Endothelial cell of umbilical vein (primary cell): ENCODE measurements at places on chromosomes 2 and 18. TPM values are rescaled to one million over a fixed set of nuclear protein-coding genes. Genes with fewer than 3 reads are reported as not detected.

The ASTL gene
- not detected in 2 replicates for total RNA-seq

The IL36A gene
- not detected in 2 replicates for total RNA-seq

The ICOS gene
- not detected in 2 replicates for total RNA-seq

The ANKRD29 gene
- 1.2 and 2.6 TPM in 2 replicates for total RNA-seq

The TMEFF2 gene
- 0.12 and 0.20 TPM in 2 replicates for total RNA-seq

The IL36RN gene
- not detected in 2 replicates for total RNA-seq

The XIRP2 gene
- 0.18 and 0.66 TPM in 2 replicates for total RNA-seq

DNA sequence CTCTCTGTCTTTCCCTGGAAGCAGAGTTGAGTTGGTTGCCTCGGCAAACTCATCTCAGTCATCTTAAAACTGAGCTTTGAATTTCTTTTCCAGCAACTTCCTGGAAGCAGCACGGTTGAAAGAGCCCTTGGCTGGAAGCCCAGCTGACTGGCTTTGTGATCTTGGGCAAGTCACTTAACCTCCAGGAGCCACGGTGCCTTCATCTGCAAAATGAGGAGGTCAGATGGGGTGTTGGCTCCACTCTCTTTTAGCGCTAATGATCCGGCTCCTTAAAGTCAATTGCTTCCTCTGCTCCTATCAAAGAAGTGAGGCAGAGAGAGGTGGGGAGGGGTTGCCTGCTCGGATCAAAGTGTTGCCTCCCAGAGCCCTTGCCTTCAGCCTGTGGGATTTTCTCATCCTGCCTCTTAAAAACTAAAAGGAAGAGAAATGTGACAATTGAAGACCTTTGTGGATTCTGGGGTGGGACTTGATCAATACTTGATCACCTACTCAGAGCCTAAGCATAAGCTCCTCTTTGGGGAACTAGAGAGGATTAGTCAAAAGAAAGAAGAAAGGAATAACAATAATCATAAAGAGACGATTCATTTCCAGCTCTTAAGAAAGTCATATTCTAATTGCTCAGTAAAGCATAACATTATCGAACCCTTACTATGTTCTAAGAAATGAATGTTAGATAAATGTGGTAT is 86.6 kb downstream of the MYCN start:
- DNase-seq, result no peak

GRCh38 chr2:63789338-63790020 is 52.2 kb upstream of the UGP2 start:
- no peak for DNase-seq

- peak; percentile 25 for DNase-seq
These were observed 32.3 kb downstream of the MAP3K2 start for GRCh38 chr2:127355407-127356008.

GRCh38 chr2:45267062-45267792 is 258.0 kb upstream of the SIX2 start:
- no peak for DNase-seq

GRCh38 chr2:86225581-86225980 is 26.3 kb downstream of the MRPL35 start:
- peak; percentile 76 for DNase-seq

DNA sequence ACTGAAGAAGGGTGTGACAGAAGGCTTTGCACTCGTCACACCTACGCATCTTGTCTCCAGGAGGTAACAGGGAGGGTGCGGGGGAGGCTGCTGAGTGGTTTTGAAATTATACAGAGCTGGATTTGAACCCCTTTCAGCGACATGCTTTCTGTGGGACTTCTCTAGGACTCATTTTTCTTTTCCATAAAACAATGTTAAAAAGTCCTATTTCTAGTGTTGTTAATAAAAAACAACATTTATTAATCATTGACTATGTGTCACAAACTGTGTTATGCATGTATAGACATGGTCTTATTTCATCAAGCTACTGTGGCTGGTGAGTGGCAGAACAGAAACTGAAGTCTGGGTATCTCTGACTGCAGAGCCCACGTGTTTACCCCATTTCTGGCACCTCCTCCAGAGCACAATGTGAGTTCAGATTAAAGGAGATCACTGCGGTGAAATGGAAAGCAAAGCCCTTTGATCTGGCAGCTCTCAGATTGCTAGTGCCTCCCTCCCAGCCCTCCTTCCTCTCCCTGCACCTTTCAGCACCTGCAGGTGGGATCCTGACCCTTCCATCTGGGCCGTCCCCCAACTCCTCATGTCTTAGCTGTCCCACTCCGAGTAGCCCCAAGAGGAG is 315.5 kb upstream of the MYT1L start:
- no peak for DNase-seq

DNA sequence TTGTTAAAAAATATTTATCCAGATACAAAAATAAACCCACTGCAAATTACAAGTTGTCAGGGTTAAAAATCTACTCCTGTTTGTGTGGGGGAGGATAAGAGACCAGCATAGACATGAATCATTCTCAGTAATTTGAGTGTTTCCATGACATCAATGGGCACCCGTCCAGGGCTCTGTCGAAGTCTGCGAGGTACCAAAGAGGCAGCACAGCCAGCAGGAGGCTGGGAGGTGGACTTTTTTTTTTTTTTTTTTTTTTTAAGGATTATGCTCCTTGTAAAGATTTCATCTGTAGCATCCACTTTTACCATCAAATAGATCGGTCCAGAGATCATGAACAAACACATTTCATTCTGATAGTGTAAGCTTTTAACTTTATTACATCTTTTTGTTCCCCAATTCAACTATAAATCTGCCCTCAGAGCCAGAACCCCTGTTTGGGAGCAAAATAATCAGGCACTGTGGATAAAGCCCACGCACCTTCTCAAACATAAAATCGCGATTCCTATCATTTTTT is 182.0 kb downstream of the TCF4 start:
- peak; percentile 97 for DNase-seq

- no peak for DNase-seq
These were observed 29.7 kb downstream of the MAP3K2 start for GRCh38 chr2:127358044-127358443.

DNA sequence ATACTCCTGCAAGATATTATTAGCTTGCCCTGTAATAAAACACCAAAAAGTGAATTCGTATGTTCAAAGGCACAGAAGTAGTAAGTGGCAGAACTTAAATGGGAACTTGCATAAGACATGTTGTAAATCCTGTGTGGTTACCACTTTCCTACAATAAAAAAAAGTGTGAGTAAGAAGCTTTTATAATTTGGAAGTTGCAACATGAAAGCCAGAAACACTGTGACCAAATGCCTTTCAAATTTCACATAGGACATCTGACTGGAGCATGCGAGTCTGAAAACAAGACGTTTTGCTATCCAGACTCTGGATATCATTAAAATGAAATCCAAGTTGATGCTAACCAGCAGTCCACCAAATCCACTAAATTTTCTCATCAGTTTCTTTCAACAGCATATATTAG is 886.2 kb upstream of the NRXN1 start:
- DNase-seq, result no peak

DNA sequence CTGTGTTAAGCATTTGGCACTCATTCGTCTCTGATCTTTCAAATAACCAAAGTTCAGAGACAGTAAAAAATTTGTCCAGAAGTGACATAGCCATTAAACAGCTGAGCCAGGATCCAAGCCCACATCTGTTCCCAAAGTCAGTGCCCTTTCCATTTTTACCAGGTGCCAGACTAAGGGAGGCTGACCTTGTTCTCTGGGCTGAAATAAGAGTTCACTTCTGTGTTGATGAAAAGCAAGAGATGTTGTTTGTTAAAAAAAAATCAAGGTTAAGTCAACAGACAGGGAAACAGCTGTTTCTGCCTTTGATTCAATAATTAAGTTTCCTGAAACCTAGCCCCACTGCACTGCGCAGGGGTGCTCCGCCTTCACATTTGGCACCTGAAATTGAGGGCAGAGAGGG is 117.1 kb downstream of the PRKRA start:
- peak; percentile 31 for DNase-seq

DNA sequence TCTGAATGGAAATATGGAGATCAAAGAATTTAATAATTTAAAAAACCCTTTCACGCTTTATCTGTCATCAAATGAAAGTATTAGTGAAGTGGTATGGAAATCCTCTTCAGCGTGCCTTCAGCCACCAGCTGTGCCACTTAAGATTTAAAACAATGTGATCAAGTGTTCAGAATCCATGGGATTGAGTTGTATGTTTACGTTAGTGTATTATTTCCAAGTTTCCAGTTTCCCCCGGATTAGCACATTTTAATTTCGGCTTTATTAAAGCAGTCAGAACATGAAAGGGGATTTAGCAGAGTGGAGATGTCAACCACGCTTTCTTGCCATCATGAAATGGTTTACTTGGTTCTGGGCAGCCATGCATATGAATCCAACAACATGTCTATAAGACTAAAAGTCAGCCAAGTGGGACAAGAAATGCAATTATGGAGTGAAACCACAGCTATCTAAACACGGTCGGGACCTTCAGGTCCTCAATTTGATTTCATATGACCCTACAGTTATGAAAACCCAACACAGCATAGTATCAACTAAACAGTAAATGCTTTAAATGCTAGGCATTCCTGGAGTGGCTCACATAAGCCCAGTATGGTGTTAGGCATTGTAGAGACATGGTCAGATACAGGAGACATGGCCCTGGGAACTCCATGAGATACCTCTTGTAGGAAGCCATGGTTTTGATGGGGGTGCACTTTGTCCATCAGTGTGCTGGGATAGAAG is 224.9 kb upstream of the EPAS1 start:
- DNase-seq, result no peak

DNA sequence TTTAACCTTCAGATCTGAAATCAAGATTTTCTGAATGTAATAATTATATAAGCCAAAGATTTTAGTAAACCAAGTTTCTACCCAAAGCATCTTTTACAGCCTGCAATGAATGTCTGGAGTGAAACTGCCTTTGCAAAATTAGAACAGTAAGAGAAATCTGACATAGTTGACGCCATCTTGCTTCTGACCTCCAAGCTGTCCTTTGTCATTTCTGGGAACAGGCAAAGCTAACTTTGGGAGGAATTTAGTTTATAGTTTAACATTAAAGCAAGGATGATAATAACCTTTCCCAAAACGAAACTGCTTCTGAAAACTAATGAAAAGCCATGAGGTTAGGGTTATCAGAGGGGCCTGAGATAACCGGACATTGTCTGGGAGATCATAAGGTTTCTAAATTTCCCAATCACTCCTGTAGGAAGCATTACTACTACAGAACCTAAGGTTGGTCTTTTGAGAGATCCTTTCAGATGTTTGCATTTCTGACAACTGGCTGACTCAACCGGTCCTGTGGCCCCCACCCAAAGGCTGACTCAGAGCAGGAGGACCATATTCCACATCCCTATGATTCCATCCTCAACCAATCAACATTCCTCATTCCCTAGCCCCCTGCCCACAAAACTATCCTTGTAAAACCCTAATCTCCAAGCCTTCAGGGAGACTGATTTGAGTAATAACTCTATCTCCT is 124.5 kb downstream of the TMEM131 start:
- DNase-seq, result peak; percentile 8

DNA sequence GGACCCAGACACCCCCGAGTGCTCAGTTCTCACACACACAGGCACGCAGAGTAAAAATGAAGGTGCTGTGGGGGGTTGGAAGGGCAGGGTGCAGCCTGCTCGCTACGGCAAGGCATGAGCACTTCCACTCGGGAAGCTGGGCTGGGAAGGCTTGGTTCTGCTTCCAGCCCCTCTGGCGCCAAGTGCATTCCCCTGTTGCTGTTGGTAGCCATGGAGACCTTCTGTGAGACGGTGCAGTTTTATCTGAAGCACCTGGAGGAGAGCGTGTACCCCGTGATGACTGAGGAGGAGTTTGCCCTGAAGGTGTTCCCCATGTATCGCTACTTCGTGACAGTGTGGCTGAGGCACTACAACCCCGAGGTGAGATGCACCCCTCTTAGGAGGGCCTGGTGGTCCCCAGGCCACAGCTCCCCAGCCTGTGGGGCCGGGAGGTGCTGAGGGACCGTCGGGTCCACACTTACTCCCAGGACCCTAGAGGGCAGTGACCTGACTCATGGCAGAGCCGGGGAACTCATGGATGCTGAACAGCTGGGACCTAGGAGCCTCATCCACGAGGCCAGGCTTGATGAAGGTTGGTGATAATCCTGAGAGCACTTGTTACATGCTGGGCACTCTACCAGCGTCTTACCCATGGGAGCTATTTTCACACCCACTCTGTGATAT is 15.5 kb downstream of the MROH2A start:
- no peak for DNase-seq

DNA sequence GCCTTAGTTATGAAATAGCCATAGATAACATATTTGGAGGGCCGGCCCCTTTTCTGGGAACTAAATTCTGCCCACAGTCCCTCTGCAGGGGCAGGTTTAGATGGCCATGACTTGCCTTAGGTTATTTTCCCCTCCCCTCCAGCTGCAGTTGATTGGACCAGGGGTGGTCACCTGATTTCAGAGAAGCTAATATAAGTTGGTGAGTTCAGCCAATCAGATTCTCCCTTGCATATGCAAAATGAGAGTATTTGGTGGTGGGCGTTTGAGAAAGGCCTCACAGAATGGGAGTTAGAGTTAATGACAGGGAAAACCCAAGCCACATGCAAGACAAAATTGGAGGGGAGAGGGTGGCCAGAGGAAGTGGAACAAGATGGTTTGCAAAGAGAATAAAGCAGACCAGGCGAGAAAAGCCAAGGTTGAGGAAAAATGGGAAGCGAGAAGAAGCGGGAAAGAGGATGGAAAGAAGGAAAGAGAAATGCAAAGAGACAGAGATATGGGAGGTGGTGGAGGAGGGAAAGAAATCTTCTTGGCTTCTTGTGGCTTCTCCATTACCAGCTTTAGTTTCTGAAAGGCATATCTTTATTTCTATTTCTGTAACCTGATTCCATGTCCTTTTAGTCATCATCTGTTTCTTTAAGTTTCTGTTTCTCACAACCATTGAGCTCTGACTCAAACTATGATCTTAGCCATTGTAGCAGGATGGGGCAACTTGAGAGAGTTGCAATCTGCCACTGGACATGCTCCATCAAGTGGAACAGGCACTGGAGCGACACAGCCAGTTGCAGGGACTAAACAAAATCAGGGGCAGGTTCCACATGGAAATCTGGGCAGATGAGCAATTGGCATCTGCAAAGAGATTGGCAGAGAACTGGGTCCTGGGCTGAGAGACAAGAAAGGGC is 108.1 kb upstream of the SIX3 start:
- DNase-seq, result no peak

DNA sequence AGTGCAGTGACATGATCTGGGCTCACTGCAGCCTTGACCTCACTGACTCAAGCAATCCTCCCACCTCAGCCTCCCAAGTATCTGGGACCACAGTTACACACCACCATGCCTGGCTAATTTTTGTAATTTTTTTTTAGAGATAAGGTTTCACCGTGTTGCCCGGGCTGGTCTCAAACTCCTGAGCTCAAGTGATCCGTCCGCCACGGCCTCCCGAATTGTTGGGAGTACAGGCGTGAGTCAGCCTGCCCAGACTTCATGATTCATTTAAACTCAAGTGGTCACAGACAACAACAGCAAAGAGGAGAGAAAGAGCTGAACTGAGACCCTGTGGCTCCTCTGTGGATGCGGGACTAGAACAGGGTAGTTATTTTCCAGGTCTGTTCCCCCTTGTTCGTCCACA is 83.0 kb downstream of the TSHZ1 start:
- no peak for DNase-seq

DNA sequence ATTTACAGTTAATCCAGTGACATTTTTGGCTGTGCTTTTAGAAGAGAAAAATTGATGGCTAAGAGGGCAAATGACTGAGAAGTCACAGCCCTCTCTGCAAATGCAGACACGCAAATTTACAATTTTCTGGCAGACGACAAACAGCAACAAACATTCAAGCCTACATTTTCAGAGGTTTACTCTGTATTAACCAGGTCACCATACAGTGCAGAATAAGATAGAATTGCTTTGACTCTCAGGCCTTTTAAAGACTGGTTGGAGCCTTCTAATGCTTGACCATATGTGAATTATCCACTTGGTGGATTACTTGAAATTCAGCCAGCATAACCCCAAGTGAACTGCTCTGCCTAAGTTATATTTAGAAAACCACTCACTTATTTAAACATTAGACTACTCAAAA is 280.9 kb upstream of the STON1 start:
- no peak for DNase-seq

- no peak for DNase-seq
These were observed 350.6 kb upstream of the VRK2 start for GRCh38 chr2:57696016-57696415.
